ENCODE measurements at places on chromosomes 3 and 15.

DNA sequence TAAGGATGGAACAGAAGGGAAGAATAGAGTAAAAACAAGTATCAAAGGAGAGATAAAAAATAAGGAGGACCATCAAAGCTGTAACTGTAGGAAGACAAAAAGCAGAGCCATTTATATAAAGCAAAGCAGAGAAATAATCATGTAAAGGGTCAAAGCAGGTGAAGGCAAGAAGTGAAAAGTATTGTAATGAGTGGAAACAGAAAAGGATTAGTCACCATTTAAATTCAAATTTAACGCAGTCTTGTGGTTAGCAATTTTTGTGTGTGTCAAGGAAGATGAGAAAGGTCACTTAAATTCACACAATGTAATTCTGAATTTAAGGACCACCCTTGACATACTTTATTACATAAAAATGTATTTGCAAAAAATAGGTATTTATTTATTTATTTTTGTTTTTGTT lies 567.8 kb downstream of the ROBO1 start:
- no peak for DNase-seq

DNA sequence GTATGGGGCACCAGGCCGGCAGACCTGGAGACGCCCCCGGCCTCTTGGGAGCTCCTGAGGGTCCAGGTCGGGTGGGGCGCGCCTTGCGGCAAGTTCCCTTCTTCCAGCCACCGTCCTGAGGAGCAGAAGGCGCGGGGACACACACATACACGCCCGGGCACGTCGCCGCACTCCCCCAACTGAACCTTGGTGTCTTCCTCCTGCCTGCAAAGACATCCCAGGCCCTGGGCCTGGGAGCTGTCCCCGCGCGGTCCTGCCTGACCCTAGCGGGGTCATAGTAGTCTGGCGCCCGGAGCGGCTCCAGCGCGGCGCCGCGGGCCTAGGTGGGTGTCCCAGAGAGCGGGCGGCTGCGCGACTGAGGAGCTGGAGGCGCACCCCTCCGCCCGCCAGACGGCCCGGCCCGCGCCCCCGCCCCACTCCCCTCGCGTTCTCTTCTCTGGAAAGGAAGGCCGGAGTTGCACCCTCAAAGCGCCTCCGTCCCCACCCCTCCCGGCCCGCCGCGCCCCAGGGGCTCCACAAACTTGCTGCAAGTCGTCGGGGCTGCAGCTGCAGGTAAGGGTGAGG lies 185.9 kb upstream of the LINGO1 start:
- DNase-seq = no peak

DNA sequence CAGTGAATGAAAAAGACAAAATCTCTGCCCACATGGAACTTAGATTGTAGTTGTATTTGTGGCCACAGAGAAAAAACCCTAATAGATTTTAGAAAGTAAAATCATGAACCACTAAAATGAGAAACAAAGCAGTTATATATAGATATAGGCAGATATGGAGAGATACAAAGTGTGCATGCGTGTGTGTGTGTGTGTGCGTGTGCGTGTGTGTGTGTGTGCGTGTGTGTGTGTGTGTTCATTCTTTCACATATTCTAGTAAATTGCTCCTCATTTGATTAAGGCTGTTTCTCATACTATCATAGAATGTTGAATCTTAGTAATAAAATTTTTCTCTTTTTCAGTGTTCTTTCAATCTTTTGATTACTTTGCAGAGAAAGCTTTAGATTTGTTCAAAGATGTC lies 118.6 kb downstream of the DNAJB8 start:
- no peak for DNase-seq

- no peak for DNase-seq
Observed at GRCh38 chr3:137066092-137066491, 108.3 kb downstream of the IL20RB start.

DNA sequence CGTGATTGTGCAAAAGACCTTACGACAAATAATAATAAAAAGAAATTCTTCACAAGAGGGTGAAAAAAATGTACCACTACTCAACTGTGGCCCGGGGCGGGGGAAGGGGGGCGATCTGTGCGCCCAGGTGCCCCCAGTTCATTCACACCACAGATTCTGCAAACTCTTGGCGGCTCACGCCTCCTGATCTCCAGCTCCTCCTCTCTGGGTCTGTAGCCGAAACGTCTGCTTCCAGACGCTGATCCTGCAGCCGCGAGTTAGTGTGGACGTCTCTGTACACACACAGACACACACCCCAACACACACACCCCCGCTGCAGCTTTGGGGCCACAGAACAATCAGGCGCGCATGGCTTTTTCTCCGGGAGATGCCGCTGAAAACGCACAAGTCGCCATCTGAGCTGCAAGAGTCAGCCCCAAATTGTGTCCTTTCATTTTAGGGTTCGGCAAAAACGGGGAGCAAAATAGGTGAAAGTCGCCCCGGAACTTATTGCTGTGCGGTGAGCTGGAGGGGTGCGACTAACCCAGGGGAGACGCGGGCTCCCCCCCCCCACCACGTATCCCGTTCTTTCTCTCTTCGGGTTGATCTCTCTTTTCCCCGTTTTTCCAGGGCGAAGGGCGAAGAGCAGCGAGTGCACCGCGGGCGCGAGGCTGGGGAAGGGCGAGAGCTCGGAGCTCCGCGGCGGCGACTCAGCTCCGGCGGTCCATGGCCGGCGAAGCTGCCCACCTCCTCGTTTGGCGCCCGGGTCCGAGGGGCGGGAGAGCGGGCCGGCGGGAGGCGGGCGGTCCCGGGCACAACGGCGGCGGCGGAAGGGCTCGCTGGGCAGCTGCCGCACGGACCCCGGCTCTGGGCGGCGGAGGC lies 505 bp upstream of the WNT5A start:
- DNase-seq = no peak

- DNase-seq = no peak
Observed at GRCh38 chr3:4582624-4583023, 89.5 kb downstream of the ITPR1 start.

All from central memory CD4-positive, alpha-beta T cell (primary cell).